ENCODE measurements at places on chromosomes 2 and 18.

DNA sequence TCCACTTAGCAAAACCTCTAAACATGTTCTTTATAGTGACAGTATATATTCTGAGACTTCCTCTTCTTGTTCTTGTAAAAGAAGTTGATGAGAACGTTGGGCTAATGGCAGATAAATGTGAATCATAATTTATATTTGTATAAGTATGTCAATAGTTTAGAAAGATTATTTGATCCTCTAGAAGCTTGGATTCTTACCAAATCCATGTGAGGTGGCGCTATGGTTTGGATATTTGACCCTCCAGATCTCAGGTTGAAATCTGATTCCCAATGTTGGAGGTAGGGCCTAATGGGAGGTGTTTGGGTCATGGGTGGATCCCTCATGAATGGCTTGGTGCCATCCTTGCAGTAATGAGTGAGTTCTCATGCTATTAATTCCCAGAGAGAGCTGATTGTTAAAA is 29.8 kb upstream of the SCN1A start:
- DNase-seq, result no peak

- no peak for DNase-seq
Measured at GRCh38 chr2:83630351-83630750, 828.7 kb downstream of the SUCLG1 start.

DNA sequence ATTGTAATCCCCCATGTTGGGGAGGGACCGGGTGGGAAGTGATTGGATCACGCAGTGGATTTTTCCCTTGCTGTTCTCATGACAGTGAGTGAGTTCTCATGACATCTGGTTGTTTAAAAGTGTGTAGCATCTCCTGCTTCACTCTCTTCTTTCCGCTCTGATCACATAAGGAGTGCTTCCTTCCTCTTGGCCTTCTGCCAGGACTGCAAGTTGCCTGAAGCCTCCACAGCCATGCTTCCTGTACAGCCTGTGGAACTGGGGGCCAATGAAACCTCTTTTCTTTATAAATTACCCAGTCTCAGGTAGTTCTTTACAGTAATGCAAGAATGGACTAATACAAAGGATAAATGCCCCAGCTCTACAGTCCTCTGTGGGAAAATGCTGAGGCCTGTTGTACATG is 437.5 kb upstream of the NXPH2 start:
- DNase-seq, result no peak

GRCh38 chr18:36829362-36830157 is 633 bp downstream of the KIAA1328 start:
- no peak for DNase-seq

DNA sequence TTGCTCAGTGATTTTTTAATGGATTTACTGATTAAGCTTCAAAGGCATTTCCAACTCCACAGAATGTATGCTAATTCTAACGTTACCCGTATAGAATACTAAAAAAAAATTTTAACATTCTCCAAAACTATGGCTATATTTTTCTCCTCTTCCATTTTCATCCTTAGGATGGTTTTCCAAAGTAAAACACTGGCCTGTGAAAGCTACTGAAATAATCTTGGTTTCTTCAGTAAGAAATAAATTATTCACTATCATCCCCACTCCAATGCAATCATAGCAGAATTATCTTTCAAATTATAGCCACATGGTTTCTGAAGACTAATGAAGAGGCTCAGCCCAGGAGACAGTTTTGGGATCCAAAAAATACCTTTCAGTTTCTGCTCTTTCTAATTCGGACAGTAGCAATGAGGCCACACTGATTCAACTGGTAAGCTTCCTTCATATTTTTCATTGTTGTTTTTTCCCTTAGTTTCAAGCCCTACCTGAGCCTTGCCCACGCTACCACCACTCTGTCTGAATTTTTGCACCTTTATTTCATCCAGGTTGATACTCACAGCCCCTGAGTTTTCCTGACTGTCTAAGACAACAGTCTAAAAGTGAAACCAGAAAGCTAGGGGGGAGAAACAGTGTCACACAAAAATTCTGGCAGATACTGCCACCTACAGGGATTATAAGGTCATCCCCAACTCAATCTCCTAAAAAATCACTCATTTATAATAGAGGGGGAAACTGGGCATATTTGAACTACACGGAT is 887.9 kb downstream of the NRXN1 start:
- DNase-seq, result no peak
